ENCODE measurements at places on chromosomes 6 and 20. TPM values are rescaled to one million over a fixed set of nuclear protein-coding genes. Genes with fewer than 3 reads are reported as not detected.

Gene VGLL2
- total RNA-seq, result 4.2 TPM

Gene TCP11
- total RNA-seq, result not detected

Gene MRPS18A
- total RNA-seq, result 42.7 TPM

Gene RBCK1
- total RNA-seq, result 43.6 TPM

Gene ESR1
- 0.67 TPM for total RNA-seq

Gene PKIG
- total RNA-seq, result 268 TPM

Gene HAO1
- not detected for total RNA-seq

Gene LAMA2
- 150 TPM for total RNA-seq

Gene C20orf204
- total RNA-seq, result 0.35 TPM

DNA sequence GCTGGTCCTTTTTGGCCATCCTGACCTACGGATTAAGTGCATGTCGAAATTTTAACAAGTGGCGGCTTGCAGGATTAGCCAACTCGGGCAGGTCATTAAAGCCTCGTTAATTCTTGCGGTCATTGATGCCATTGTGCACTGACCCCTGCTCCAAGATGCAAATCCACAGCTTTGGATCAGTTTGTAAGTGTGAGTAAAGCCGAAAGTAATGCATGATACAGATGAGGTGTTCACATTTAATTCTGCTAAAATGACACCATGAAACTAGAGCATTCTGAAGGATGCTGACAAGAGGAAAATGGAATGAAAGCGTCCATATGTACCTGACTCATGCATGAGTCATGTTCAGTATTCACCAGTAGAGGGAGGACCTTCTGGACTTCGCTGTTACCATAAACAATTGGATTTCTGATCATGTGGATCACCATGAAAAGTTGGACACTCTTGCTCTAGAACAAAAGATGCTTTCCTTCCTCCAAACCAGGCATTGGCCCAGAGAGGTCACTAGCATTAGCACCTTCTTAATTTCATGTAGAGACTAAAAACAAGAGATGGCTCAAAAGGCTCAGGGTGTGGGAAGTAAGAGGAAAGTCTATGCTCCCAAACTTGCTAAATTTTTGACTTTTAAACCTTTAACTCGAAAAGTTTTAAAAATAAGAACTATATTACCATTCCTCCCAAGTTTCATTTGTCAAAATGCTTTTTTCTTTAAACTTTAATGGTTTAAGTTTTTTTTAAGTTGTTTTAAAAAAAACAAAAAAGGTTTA is 48.0 kb downstream of the MUC22 start:
- H3K4me3 ChIP-seq, result no peak overlapping the region
- H3K27me3 ChIP-seq, result no peaks in the 10 kb centered on the region
- no peaks in the 10 kb centered on the region for H3K36me3 ChIP-seq
- peaks cover 5% of the 10 kb centered on the region for H3K4me1 ChIP-seq

DNA sequence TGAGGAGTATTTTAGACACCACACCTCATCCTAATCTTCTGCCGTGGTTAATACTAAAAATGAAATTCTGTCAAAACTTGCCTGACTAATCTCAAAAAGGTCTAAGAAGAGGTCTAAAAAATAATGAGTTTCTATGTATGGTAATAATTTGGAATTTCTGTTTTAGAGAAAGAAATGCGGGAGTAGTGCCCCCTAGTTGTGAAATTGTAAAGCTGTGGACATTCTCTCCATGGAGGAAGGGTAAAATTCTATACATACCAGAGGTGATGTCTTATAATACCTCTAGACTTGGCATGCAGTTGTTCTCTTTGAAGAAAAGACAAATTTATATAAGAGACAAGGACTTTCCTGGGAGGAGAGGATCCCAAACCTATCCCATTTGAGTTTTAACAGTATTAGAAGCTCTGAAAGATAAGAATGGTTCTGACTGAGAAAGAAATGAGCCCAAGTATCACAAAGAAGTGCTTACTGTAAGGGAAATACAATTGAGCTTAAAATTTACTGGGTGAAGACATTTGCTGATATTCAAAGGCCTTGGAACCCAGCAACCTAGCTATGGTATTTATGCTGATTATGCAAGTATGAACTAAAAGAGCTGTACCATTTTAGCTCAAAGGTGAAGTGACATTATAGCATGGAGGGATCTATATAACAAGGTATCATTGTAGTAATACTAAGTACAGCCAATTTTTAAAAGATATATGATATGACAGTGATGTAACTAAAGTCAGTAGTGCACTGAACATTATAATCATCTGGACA is 5.1 kb upstream of the EPHA7 start:
- no peak overlapping the region for H3K27ac ChIP-seq
- no peak overlapping the region for H3K4me3 ChIP-seq
- H3K36me3 ChIP-seq, result no peaks in the 10 kb centered on the region

DNA sequence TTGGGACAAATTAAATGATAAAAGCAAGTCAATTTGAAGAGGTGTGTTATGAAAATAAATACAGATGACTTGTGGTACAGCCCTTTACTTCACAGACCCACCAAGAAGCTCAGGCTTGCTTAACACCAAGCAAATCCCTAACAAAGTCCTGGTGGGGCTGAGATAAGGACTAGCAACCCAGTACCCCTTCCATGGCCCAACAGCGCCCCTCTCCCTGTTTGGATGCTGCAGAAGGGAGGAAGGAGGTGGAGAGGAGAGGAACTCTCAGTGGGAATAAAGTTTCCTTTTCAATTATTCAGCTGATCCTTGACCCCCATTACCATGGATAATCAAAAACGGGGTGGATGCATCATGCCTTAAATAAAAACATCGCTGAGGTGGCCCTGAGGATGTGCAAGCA is 4.5 kb upstream of the ZNF831 start:
- H3K36me3 ChIP-seq, result no peaks in the 10 kb centered on the region
- H3K4me1 ChIP-seq, result no peaks in the 10 kb centered on the region
- H3K27me3 ChIP-seq, result no peaks in the 10 kb centered on the region
- no peak for DNase-seq
- no peak overlapping the region for H3K27ac ChIP-seq

DNA sequence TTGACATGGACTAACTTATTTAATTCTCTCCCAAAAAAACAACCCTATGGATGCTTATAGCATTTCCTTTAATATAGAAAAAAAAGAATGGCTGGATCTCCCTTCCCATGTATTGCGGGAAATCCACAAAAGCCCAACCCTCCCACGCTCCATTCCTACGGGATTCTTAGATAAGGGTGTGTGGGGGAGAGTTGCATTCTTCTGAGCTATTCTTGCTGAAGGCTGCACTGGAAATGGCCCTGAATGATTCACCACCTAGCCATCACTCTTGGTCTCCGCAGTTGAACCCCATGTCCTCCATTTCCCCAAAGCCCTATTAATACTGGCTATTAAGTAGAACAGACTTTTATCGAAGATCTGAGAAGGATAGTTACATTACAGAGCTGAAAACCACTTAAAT is 41.9 kb upstream of the ADGRF5 start:
- H3K4me1 ChIP-seq, result no peaks in the 10 kb centered on the region
- no peak overlapping the region for H3K4me3 ChIP-seq
- no peaks in the 10 kb centered on the region for H3K36me3 ChIP-seq
- H3K27ac ChIP-seq, result no peak overlapping the region

GRCh38 chr20:46987001-46987400 is 92.4 kb downstream of the EYA2 start:
- no peak for DNase-seq
- no peak overlapping the region for H3K27ac ChIP-seq
- no peaks in the 10 kb centered on the region for H3K27me3 ChIP-seq
- H3K4me1 ChIP-seq, result no peaks in the 10 kb centered on the region

DNA sequence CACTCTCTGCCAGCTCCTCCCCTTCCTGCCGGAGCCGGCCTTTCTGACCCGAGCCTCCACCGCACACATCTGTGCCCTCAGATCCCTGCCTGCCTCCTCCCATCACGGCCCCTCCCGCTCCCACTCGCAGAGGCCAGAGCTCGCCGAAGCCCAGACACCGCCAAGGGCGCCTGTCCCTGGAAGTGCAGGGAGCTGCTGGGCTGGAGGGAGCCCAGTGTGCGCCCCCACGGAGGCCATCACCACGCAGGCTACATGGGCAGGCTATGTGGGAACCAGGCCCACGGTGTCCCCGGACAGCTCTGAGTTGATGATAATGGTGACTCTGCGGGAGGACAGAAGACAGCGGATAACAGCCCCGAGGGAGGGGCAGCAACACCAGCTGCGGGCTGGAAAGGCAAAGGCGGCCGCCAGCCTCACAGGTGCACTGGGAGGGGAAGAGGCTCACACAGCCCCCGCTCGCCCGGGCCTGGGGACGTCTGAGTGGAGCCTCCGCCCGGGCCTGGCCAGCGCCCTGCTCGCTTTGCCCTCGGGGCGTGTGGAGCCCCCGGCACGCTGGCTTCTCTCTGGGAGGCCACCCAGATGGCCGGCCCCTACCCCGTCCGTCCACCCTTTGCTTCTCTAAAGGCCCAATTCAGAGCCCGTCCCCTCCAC is 154.9 kb downstream of the DLL1 start:
- no peak overlapping the region for H3K27ac ChIP-seq
- H3K36me3 ChIP-seq, result no peaks in the 10 kb centered on the region

DNA sequence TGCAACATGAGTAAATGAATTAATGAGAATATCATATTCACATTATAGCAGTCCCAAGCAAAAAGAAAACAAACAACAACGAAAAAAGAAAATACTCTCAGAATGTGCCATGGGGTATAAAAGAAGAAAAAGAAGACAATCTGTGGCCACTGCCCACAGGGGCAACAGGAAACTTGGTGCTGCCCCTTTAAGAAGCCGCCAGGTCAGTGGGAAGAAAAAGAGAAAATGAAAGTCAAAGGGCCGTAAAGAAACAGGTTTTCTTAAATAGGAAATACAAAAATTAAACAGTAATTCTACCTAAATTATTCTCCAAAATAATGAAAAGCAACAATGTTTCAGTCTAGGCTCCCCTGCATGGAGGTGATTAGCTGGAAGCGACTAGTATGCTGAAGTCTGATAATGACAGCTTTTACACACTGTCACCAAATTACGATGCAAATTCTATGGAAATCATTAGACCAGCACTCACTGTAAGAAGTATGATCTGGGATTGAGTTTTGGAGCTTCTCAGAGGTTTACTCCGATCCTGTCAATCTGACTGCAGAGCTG is 23.6 kb downstream of the GMDS start:
- peaks cover 6% of the 10 kb centered on the region for H3K4me1 ChIP-seq
- no peaks in the 10 kb centered on the region for H3K27me3 ChIP-seq
- DNase-seq, result no peak
- H3K36me3 ChIP-seq, result no peaks in the 10 kb centered on the region

DNA sequence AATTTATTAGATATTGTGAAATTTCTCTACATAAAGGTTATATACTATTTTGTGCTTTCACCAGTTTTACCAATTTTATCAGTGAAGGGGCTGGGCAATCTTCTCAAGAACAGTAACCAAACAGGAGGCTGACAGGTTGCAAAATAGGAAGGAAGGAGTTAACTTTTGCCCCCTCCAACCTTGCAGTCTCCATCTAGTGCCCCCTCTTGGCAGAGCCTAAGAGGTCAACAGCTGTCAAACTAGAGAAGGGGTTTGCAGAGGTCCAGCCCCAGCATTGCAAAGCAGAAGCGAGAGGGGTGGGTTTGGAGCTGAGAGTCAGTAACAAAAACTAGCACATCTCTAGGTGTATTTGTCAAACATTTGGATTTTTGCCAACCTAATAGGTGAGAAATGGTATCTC is 391.0 kb downstream of the CDC5L start:
- no peak overlapping the region for H3K27ac ChIP-seq
- no peaks in the 10 kb centered on the region for H3K36me3 ChIP-seq
- H3K27me3 ChIP-seq, result no peaks in the 10 kb centered on the region
- DNase-seq, result no peak
- no peaks in the 10 kb centered on the region for H3K4me1 ChIP-seq

DNA sequence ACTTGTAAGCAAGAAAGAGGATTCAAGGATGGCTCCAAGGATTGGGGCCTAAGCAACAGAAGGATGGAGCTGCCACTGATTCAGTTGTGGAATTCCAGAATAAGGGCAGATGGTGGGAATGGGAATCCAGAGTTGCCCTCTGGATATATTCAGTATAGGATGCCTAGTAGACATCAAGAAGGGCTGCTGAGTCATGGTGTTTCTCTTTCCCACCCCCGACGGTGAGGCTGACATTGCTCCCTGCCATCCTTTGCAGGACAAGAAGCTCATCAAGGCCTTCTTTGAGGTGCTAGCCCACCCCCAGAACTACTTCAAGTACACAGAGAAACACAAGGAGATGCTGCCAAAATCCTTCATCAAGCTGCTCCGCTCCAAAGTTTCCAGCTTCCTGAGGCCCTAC is 11.2 kb upstream of the ZNF76 start:
- H3K27ac ChIP-seq, result no peak overlapping the region
- no peak overlapping the region for H3K4me3 ChIP-seq
- no peak for DNase-seq
- H3K27me3 ChIP-seq, result no peaks in the 10 kb centered on the region
- H3K4me1 ChIP-seq, result peaks cover 21% of the 10 kb centered on the region

- DNase-seq, result no peak
- H3K27me3 ChIP-seq, result no peaks in the 10 kb centered on the region
- no peaks in the 10 kb centered on the region for H3K36me3 ChIP-seq
- H3K4me1 ChIP-seq, result no peaks in the 10 kb centered on the region
These were observed 191.6 kb upstream of the PRDM1 start for GRCh38 chr6:105894556-105894955.

Data from right atrium auricular region (tissue), 2 donors.